WTC11 (cell line): ENCODE measurements at places on chromosomes 3 and 15. TPM values are rescaled to one million over a fixed set of nuclear protein-coding genes. Genes with fewer than 3 reads are reported as not detected.

DNA sequence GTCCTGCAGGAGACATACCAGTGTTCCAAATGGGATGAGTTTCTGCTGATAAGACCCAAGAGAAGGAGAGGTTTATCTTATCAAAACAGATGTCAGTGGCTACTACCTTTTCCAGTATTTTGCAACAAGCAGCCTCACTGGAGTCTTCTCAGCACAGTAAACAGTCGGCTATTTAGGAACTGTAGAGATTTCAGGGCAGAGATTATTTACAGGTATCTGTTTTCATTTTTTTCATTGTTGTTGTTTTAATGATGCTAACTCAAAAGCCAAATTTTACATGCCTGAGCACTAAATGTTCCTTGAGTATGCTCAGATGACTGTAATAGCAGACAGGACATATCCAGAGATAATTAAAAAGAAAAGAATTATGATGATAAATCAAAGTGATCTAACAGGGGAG lies 252.1 kb downstream of the EPHA6 start:
- no peak for DNase-seq

DNA sequence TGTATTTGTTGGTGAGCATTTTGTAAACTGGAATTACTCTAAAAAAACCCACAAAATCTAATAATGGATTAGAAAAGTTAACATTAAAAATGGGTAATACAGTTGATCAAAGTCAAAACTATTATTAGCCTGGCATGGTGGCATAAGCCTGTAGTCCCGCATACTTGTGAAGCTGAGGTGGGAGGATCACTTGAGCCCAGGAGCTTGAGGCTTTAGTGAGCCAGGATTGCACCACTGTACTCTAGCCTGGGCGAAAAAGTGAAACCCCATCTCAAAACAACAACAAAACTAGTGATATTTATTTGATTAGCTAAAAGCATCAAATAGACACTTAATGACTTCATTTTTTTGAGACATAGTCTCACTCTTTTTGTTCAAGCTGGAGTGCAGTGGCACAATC lies 3.6 kb downstream of the SNX1 start:
- DNase-seq = no peak

- no peak for DNase-seq
Observed at GRCh38 chr3:104510131-104510849, 856.4 kb upstream of the ALCAM start.

- DNase-seq = no peak
Observed at GRCh38 chr3:180492047-180492446, 109.9 kb upstream of the TTC14 start.

PDE12 gene
- 16.2 to 16.9 TPM (median 16.4 TPM) in 3 replicates for total RNA-seq
